ENCODE measurements at places on chromosomes 2 and 18.

- DNase-seq = no peak
These were observed 73.5 kb downstream of the MEX3C start for GRCh38 chr18:51123936-51124486.

GRCh38 chr2:241354668-241355658, 1.1 kb upstream of the FARP2 start:
- DNase-seq = no peak

GRCh38 chr2:177149155-177149503, 63.5 kb upstream of the HNRNPA3 start:
- no peak for DNase-seq

- DNase-seq = no peak
These were observed 18.9 kb downstream of the RAB10 start for GRCh38 chr2:26052740-26053139.

- no peak for DNase-seq
These were observed 6.0 kb downstream of the SLC4A3 start for GRCh38 chr2:219633276-219634065.

DNA sequence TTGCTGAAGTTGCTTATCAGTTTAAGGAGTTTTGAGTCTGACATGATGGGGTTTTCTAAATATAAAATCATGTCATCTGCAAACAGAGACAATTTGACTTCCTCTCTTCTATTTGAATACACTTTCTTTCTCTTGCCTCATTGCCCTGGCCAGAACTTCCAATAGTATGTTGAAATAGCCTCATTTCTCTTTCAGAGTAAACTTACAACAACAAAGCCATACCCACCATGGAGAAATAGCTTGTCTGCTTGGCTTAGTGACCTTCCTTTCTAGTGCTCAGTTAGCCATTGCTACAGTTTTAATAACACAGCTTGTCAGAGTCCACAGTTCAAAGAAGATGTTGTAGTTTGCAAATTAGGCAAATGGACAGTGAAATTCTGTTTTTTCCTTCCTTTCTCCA, 228.0 kb downstream of the ETAA1 start:
- no peak for DNase-seq

DNA sequence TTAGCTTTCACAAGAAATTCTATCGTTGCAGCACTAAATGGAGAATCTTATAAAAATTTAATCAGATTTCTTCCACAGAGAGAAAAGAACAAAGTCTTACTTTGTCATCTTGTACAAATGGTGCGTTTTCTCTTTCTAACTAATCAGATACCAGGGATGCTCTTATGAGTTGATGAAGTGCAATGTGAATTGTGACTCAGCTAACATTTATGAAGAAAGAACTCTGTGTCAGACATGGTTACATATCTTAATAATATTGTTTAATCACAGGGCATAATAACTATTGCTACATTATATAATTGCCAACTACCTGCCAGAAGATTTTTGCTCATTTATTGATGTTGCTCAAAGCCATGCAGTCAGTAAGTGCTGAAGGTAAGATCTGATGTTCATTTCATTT, 465.0 kb downstream of the CCDC85A start:
- DNase-seq = no peak

DNA sequence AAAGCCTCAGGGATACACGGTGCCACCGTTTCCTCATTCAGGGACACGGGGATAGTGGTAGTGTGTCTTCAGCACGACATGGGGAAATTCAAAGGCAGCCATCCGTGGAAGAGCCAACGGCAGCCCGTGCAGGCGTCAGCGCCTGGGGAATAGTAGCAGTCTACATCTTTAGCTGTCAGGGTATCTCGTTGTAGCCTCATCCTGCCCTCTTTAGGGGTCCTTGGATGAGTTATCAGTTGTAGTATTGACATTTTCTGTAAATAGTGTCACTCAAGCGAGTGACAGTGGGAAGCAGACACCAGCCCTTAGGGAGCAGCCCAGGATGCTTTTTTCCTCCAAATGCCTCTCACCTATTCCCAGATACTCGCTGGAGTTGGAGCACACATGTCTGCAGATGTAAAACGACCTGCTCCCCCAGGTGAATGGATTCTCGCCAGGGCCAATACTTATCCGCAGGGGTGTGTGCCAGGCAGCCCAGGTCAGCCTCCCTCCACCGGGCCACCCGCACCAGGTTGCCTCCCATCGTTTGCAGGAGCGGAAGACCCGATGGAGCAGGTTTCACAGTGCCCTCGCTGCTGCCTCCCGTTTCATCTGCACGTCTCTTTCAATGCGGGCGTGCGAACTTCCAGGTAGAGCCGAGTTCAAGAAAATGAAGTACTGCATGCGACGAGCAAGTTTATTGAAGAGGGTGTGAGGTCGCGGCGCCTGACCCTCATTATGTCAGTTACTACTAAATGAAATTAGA, 41.0 kb downstream of the AGAP1 start:
- DNase-seq = no peak

Data from GM12891 (cell line).